Stimulated activated naive CD8-positive, alpha-beta T cell treated with anti-CD3 and anti-CD28 coated beads, Interleukin-15, Interleukin-2, amounts not matched to agents 100 U/mL and 50 U/mL, for 24 hours (primary cell): ENCODE measurements at places on chromosomes 5 and 9.
A peak's percentile ranks its signal among the peaks of the same experiment; 100 is the strongest.

DNA sequence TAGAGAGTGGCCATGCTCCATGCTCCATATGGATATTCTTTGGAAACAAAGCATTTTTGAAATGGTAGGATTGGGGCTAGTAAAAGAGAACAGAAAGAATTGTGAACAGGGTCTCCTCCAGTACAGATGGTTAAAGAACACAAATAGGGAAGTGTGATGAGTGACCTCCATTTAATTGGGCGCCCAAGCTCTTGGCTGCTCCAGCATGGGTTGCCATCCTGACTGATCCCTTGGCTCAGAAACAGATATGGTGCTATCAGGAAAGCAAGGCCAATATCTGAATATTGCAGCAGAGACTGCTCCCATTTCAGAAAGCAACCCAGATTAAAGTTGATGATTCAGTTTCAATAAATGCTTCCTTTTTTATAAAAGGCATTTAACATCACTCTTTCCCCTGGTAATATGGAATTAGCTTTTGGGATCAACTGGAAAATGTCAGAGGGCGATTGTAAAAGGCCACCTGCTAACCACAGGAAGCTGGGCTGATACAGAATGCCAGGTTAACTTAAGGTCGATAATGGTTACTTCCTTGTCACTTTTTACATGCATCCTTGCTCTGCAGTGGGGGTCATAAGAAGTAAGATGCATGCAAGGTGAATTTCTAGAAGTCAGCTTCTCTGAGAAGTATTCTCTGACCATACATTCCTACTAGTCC lies 52.9 kb downstream of the TMC1 start:
- DNase-seq: no peak

GRCh38 chr5:132296412-132297016 lies 2.3 kb downstream of the SLC22A4 start:
- no peak for DNase-seq

GRCh38 chr5:111389390-111390082 lies 122.8 kb downstream of the STARD4 start:
- DNase-seq: peak; percentile 12

GRCh38 chr9:109399258-109399767 lies 78.5 kb upstream of the EPB41L4B start:
- no peak for DNase-seq

DNA sequence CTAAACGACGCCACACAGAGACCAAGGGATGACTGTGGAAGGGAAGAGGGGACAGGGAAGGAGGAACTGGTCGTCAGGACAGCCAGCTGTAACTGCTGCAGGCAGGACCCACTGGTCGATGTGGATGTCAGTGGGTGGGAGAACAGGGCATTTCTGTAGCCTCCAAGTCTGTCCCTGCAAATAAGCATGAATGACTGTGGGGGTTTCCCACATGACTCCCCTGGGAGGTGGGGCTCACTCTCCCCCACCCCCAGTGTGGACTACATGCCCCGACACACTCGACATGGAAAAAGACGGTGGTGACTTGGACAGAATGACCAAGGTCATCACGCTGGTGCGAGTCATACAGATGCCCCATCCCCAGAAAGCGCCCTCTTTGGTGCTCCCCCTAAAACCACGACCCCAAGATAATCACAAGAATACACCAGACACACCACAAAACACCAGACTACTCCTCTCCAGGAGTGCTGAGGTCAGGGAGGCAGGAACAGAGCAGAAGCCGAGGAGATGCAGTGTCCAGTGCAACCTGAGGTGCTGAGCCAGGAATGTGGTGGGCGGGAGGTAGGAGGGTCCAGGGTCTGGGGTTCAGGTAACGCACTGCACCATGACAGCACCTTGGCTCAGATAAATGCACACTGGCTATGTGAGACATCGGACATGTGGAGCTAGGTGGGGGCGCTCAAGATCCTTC lies 64.9 kb downstream of the SECISBP2 start:
- peak; percentile 22 for DNase-seq

DNA sequence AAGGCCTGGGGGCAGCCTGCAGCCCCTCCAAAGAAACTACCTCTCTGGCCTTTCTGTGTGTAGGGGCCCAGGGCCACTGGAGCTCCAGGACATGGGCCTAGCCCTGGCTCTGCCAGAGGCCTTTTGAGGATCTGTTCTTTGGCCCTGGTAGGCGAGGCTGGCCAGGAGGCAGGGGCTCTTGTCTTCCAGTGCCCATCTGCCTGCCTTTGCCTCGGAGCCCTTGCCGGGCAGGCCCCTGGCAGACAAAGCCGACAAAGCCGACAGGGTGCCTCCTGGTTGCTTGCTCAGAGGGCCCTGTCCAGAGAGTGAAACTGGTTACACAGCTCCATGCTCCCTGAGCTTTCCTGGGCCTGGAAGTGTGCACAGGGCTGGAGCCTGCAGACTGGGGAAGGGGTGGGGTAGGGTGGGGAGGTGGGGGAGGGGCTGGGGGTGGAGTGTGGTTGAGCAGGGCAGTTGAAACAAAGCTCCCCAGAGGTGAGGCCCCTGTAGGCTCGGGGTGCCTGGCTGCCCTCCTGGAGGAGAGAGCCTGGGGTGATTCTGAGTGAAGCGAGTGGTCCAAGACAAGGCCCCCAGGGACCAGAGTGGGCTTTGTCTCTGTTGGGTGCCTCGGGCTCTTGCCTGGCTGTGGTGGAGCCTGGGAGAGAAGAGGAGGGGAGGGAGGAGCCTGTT lies 29.3 kb downstream of the PTPA start:
- peak; percentile 46 for DNase-seq

GRCh38 chr5:111820072-111820471 lies 63.1 kb upstream of the NREP start:
- DNase-seq: no peak

- DNase-seq: peak; percentile 11
These were observed 176.4 kb downstream of the FGF18 start for GRCh38 chr5:171595801-171596231.

- DNase-seq: peak; percentile 68
These were observed at the start of gene HRH2 for GRCh38 chr5:175657593-175658271. Gene HRH2, plus strand, starts transcription at chr5:175658071. Its CDS starts 25,163 bp downstream, at chr5:175683234.

DNA sequence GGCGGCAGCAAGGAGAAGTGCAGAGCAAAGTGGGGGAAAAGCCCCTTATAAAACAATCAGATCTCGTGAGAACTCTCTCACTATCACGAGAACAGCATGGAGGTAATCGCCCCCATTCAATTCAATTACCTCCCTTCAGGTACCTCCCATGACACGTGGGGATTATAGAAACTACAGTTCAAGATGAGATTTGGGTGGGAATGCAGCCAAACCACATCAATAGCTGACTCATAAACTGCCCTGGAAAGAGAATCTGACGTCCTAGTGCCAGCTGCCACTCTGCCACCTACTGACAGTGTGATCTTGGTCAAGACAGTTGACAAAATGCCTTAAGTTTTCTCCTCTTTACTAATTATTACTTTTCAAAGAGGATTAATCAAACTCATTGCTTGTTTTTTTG lies 128.3 kb downstream of the GPBP1 start:
- DNase-seq: peak; percentile 60

DNA sequence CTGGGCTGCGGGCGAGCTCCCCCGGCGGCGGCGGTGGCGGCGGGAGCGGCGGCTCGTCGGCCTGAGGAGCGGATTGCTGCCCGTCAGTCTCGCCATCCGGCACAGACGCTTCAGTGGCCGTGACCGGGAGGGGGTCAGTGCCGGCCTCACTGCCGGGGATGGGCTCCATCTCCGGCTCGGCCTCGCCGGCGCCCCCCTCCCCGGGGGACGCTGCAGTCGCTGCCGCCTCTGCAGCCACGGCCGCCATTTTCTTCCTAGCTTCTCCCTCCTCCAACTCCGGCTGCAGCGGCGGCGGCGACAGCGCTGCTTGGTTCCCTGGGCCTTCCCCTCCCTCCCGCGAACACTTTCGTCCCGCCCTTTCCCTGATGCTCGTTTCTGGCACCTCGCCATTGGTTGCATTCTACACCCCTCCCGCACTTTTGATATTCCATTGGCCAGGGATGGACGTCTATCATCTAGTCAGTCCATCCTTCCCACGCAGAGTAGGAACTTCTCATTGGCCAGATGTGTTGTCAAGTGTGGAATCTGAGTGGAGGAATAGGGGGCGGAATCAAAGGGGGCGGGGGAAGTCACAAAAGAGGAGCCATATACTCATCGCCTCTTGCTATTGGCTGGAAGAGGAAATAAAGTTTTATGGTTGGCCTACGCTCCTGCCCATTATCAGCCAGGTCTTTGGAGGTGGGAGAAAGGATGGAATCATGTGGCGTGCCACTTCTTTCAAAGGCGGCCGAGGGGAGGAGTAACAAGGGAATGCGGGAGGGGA lies at the start of gene PWWP2A:
Gene PWWP2A, minus strand, starts transcription at position 309 of the 763 bp plus-strand sequence. Its CDS starts 62 bp downstream, at position 247.
- DNase-seq: peak; percentile 94

- no peak for DNase-seq
These were observed 25.8 kb upstream of the CER1 start for GRCh38 chr9:14748373-14748772.

GRCh38 chr5:28708472-28708871 lies 1670.1 kb upstream of the CDH9 start:
- DNase-seq: no peak

GRCh38 chr9:87682085-87682484 lies 43.8 kb upstream of the CTSL start:
- no peak for DNase-seq

- no peak for DNase-seq
These were observed 50.7 kb downstream of the DOCK8 start for GRCh38 chr9:265209-265870.

GRCh38 chr9:13728917-13729811 lies 449.7 kb upstream of the MPDZ start:
- DNase-seq: no peak

DNA sequence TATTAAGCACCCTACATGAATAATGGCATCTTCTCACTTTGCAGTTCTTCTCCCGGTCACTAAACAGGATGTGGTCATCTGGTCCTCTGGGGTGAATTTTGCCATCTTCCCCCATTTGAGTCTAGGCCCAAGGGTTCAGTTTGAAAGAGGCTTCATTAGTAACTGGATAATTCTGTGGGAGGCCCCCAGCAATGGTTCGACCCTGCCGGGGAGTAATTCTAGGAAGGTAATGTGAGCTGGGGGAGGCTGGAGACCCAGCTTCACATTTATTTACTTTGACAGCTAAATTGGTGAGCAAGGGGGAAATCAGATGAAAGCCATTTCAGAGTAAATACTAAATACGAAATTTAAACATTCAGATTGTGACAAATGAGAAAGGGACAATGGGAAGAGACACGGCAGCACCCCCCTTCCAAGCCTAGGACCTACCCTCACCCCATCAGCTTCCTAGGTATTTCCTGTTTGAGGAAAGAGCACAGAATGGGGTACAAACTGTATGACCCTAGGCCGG lies 4.1 kb upstream of the LHX6 start:
- DNase-seq: no peak

GRCh38 chr9:130707225-130707976 lies 13.8 kb downstream of the EXOSC2 start:
- DNase-seq: peak; percentile 76

DNA sequence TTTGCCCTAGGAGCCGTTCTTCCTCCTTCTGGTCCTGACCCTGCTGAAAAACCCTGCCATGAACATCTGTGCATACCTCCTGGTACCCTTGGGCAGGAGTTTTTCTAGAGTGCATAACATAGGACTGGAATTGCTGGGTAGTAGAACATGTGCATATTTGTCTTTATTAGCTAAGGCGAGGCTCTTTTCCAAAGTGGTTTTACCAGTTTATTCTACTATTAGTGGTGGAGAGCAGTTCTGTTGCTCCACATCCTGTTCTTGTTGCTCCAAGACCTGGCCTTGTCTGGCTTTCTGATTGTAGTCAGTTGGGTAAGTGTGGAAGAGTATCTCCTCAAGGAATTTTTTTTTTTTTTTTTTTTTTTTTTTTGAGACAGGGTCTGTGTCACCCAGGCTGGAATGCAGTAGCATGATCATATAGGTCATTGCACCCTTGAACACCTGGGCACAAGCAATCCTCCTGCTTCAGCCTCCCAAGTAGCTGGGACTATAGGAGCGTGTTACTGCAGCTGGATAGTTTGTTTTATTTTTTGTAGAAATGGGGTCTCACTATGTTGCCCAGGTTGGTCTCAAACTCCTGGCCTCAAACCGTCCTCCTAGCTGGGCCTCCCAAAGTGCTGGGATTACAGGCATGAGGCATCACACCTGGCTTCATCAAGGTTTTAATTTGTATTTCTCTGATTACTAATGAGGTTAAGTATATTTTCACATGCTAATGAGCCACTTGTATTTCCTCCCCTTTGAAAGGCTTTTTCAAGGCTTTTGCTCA lies 85.2 kb downstream of the SPRY4 start:
- DNase-seq: no peak

DNA sequence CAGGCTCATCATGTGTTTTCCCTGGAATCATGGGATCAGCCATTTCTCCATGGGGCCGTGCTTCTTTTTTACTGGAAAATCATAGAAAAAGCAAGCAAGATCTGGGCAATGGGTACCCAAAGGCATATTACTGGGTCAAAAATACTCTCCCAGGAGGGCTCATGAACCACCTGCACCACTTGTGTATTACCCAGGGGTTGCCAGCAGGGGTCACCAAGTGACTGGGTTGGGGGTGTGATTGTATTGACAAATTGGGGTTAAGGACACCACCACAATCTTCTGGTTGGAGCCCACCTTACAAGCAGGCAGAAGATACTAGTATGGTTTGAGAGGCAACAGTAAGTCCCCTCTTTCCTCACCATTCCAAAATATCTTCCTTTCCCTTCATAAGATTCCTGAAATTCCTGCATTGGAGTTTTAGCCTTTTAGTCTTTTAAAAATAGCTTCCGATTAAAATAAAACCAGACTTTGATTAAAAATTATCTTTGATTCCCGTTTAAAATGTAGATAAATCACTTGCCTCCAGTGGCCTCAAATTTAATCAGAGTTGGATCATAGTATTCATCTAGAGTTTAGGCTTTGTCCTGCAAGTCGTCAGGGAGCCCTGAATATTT lies 603.3 kb downstream of the KIF4B start:
- peak; percentile 58 for DNase-seq

DNA sequence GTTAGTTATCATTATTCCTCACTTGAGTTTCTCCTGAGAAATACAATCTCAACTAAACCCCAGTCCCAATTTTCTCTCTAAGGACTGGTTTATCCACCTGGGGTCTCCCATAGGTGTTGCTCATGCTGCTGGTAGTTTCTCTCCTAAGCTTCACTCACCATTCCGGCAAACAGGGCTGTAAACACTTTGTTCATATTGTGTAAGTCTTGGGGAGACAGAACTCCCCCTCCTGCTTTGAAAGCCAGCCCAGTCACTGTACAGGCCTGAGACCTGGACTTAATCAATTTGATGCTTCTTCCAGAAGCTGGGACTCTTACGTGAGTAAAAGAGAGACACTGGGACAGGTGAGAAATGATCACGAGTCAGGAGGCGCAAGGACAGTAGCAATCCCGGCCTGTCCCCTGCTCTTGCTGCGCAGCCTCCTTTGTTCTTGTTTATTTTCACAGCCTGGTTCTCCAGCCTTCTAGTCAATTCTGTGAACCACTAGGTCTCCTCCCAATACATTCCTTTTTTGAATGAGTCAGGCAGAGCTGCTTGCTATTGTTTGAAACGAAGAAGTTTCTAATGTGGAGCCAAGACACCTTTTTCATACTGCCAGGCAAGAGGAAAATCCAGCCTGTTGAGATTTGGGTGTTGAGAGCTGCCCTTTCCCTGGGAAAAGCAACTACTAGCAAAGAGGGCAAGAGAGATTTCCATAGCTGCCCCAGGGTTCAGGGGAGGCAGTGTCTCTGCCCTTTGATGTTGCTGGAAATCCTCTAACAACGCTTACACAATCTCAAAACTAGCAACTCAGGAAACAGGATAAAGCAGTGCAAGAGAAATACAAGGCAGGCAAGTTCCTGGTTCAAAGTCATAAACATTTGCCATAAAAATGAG lies 9.2 kb upstream of the SHROOM1 start:
- DNase-seq: no peak
